Posterior cingulate gyrus (tissue), 11 donors: ENCODE measurements at places on chromosomes 6 and 20.

DNA sequence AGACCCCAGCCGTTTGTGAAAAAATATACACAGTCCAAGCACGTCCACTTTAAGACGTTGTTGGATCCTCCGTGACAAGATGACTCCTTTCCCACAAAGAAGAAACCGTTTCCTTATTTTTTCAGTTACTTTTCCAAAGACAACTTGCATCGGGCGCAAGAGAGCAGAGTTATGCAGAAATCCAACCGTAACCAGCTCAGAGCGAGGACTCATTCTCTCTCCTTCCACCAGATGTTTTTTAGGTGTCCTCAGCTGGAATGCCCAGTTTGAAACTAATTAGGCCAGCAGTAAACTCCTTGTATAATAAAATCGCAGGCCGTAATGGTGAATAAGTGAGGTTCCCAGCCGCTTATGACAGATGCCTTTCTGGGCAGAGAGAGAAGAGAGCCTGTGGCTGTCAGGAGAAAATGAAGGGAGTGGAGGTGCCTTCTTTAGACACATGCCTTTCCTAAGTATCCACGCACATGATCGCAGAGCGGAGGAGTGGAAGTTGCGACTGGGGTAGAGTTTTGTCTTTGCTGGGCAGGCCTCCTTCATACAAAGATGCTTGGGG is 2.8 kb downstream of the EYA2 start:
- no peak for DNase-seq

DNA sequence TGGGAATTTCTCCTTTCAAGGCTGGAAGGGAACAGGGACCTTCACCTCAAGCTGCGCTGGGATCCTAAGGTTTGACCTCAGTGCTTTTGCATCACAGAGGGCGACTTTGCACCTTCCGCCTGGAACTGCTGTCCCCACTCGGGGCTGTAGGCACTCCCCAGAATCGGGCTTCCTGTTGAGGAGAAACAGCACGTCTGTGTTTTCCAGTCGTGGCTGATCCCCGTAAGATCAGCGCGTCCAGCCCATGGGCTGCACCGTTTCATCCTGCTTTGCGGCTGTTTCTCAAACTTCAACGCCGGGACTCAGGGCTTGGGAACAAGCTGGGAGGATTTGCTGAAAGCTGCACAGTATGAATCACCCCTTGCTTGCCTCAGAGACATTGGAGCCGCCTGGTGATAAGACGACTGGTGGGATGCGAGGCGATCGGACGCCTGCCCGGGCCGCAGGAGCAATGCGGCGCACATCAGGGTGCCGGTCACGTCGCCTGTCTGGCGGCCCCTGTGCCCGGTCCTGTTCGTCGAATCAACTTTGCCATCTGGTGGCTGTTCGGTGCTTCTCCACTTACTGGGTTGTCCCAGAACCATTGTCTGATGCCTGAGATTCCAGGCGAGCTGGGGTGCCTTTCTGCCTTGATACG is 53.6 kb upstream of the FRMD1 start:
- peak; percentile 93 for DNase-seq

GRCh38 chr6:84280639-84281038 is 53.2 kb upstream of the CEP162 start:
- DNase-seq, result no peak

DNA sequence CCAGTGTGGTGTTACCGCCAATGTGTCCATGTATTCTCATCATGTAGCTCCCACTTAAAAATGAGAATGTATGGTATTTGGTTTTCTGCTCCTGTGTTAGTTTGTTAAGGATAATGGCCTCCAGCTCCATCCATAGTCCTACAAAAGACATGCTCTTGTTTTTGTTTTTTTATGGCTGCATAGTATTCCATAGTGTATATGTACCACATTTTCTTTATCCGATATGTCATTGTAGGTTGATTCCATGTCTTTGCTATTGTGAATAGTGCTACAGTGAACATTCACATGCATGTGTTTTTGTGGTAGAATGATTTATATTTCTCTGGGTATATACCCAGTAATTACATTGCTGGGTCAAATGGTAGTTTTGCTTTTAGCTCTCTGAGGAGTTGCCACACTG is 207.2 kb downstream of the CDKAL1 start:
- DNase-seq, result no peak

GRCh38 chr20:610130-611046 is at the start of gene TCF15:
Gene TCF15, minus strand, starts transcription at chr20:610309. Its CDS starts 72 bp downstream, at chr20:610237.
- no peak for DNase-seq

- no peak for DNase-seq
Measured at GRCh38 chr6:140463312-140463710, 1088.9 kb upstream of the CITED2 start.

DNA sequence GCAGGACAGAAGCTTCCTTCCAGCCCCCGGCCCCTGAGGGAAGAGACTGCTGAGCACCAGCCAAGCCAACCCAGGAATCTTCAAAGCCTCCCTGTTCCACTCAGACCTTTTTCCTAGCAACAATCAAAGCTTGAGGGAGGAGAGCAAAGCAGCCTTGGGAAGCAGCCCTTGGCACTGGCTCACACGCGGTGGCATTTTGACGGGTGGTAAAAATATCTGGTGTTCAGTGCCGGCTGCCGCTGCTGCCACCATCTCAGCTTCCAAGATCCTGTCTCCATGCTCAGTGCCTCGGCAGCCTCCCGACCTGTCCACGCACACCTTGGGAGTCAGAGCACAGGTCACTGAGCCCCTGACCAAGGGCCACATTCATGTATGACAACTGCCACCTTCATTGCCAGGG is 170.1 kb downstream of the LRFN2 start:
- DNase-seq, result peak; percentile 69

DNA sequence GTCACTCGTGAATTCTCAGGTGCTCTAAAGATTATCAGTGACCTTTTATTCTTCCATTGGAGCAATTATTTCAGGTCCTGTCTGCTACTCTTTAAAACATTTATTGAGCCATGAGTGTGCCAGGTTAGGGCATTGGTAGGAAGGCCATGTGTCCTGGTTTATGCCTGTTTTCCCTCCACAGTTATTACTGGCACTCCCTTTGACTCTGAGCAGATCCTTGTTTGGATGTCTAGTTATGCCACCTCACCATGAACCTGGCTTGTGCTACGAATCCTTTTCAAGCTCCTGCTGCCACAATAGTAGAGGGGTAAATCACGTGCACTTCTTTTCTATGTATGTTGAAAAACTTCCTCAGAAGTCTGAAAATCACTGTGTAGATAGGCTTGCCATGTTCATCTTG is 27.4 kb downstream of the CRYBG1 start:
- DNase-seq, result no peak

- DNase-seq, result no peak
Measured at GRCh38 chr6:14758421-14759081, 487.3 kb upstream of the JARID2 start.

- DNase-seq, result no peak
Measured at GRCh38 chr20:48740292-48740649, 87.5 kb downstream of the PREX1 start.

DNA sequence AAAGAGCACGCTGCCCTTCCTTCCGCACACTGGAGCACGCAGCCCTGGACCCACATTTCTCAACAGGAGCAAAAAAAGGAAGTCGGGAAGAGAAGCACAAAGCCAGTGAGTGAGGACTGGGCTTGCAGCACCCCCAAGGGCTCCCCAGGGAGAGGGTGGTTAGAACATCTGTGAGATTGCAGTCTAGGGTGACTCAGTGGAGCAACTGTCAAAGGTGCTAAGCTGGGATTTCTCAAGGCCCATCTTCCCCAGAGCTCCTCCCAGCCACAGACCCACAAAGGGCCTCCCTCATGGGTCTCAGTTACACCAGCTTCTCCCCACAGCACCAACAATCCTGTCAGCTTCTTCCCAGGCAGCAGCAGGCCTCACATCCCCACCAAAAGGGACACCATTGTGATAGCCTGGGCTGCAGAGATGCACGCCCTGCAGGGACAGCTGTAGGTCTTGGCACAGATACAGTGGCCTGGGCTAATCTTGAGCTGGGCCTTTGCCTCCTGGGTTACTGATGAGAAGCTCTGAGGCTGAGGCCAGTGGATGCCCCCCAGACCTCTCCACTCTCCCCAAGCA is 39.6 kb upstream of the CD93 start:
- DNase-seq, result peak; percentile 77

DNA sequence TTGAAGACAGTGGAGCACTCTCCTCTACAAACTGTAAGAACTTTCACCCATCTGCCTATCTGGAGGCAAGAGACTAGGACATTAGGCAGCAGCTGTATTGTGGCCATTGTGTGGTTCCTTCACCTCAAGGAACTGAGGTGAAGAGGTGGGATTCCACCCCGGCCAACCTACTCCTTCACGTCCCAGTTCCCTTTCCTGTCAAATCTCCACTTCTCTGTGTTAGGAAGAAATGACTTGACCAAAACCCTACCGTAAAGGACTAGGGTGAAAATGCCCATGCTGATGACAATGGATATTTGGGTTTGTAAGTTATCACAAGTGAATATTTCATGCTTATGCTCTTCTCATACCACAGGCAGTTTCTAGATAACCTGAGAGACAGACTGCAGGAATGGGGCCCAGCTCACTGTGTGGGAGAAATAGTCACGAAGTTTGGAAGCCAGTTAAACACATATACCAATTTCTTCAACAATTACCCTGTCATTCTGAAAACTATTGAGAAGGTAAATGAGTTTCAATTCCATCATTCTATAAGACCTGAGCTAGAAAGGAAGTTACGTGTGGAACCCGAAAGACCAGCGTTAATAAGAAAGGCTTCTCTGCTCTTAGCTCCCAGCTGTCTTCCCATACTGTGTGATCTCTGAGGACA is 86.6 kb downstream of the ECT2L start:
- DNase-seq, result no peak

DNA sequence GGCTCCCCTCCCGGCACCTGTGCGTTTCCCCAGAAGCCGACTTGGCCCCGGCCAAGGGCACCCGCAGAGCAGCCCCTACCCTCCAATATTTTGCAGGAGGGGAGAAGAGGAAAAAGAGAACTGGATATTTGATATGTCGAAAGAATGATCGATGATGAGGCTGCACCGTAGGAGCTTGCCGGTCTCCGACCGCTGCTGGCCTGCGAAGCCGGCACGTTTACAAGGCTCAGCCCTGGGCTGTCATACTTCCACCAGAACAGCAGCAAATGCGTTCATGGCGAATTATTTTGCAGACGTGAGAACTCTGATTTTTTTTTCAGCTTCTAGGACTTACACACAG is 296.7 kb downstream of the TFAP2C start:
- DNase-seq, result no peak

DNA sequence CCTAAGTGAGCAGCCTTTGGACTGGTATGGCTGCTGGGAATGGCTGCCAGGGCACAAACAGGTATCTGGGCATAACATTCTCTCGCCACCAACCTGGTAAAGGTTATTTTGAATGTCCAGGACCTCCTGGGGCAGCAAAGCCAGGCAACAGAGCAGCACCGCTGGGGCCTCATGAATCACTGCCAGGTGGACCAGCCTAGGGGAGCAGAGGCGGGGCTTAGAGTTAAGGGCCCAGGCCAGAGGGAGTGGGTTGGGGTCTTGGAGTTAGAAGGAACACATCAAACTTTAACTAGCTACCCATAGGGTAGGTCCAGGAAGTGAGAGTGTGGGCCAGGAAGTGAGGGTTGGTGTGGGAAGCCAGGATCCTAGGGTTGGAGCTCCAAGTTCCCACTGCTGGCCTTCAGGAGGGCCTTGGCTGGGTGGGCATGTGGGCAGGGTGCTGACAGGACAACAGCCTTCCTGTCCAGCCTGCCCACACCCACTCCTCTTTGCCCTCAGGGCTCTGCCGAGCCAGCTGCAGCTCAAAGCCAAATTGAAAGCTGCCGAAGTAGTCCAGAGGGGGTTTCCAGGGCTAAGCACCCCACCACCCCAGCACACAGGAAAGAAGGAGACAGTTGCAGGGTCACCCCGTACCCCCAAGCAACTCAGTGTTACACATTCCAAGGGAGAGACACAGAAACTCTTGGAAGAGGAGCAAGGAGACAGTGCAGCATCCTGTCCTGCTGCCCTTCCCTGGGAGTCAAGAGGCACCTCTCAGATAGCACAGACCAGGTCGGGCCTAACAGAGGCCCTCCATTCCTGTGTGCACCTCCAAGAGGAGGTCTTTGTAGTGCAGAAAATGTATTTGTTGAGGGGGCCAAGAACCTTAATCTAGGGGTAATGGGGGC is 2.6 kb downstream of the NFKBIE start:
- no peak for DNase-seq

GRCh38 chr20:19734811-19735210 is 23.2 kb upstream of the RIN2 start:
- no peak for DNase-seq

GRCh38 chr6:100126790-100127484 is 132.9 kb upstream of the MCHR2 start:
- no peak for DNase-seq

- no peak for DNase-seq
Measured at GRCh38 chr6:108591040-108591816, 30.5 kb downstream of the FOXO3 start.

DNA sequence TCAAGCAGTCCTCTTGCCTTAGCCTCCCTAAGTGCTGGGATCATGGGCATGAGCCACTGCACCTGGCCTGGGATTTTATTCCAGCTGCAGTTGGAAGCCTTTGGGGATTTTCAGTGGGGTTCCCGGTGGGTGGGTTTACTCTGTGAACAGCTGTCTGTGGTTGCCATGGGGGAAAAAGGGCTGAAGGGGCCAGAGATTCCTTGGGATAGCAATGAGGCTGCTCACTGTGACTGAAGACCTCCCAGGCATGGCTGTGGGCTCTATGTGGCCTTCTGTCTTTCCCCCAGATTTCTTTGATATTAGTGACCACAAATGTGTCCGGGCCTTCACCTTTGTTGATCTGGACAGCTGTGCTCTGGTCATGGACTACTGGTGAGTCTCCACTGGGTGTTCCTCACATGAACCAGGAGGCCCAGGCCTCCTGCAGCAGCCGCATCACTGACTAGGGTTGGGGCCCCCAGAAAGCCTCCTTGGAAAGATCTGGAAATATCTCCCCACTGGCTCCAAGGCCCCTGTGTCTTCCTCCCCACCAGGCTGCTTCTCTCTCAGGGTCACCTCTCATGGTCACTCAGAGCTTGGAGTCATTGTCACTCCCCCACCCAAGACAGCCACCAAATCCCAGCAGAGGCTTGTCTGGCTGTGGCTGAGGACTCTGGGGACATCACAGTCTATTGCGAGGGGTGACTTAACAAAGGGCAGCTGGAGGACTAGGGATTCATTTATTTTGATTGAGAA is 33.4 kb downstream of the EFCAB8 start:
- DNase-seq, result no peak

DNA sequence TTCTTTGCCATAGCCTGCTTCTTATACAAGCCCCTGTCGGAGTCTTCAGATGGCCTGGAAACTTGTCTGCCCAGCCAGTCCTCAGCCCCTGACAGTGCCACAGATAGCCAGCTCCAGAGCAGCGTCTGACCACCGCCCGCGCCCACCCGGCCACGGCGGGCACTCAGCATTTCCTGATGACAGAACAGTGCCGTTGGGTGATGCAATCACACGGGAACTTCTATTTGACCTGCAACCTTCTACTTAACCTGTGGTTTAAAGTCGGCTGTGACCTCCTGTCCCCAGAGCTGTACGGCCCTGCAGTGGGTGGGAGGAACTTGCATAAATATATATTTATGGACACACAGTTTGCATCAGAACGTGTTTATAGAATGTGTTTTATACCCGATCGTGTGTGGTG is 29.5 kb downstream of the SLCO4A1 start:
- DNase-seq, result no peak

GRCh38 chr6:79913369-79913768 is 34.0 kb downstream of the ELOVL4 start:
- no peak for DNase-seq
